NCI-H774 (cell line): ENCODE measurements at places on chromosomes 11 and 22.

GRCh38 chr11:78266451-78266850, 77.7 kb downstream of the USP35 start:
- DNase-seq = no peak

DNA sequence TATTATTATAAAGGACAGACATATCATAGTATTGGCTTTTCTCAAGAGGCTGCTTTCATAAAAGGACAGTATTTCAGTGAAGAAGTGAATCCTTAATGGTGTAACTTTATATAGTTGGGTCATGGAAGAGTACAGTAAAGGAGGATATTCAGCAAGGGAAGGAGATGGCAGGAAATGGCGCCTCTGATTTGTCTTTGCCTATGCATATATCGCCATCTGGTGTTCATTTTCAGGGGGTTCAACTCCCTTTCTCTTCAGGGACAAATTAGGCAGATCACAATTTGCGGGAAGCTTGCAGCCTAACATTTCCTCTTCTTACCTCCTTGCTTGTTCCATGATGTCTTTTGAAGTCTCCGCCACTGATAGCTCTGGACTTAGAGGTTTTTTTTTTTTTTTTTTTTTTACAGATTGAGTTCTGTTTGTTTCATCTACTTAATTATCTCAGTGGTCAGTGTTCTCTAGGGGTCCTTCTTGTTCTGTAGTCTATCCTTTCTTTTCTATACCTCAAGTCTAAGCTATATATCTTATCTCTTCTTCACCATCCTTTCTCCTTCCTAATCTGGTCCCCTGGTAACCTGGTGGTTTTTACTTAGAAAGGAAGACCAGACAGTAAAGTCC, 21.8 kb upstream of the RRM1 start:
- peak; percentile 50 for DNase-seq

GRCh38 chr11:70420008-70420464, 21.7 kb downstream of the CTTN start:
- DNase-seq = no peak

GRCh38 chr11:76768088-76768908, 14.9 kb upstream of the TSKU start:
- DNase-seq = no peak

DNA sequence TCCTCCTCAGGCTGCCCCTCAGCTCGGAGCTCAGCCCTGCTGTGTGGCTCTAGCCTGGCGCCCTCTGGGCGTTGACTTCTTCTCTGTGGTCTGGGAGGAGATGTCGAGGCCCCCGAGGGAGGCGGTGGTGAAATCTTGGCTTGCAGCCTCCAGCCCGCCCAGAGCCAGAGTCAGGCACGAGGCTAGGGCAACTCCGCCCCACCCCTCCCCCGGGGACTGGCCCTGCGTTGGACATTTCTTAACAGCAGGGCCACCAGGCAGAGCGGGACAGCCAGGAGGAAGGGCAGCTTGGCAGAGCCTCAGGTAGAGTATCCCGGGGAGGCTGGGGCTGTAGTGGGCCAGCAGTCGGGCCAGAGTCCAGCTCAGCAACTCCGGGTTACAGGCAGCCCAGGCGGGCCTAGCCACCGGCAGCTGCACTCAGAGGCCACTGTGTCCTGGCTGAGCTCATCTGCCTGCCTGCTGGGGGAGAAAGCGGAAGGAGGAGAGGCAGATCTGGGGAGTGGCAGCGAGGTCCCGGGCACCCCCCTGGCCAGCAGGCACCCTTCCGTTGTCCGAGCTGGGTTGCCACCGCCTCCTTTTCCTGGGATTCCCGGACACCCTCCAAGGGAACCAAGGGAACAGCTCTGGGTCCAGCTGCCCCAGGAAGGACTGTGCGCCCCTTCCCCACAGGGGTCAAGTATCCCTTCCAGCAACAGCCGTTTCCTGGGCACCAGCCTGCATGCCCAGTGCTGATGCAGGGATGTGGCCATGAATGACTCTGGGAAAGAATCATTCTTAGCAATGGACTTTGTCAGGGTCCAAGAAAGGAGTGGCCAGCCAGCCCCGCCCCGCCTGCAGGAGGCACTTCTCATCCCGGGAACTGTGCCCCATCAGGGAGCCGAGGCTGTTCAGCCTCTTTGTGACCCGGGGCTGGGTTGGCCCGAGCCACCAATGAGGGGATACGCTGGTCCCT, at the start of gene ALDH3B1:
ALDH3B1 (plus strand) TSS at position 238 of the 952 bp plus-strand sequence. CDS start 4,971 bp downstream, outside the sequence.
- no peak for DNase-seq

DNA sequence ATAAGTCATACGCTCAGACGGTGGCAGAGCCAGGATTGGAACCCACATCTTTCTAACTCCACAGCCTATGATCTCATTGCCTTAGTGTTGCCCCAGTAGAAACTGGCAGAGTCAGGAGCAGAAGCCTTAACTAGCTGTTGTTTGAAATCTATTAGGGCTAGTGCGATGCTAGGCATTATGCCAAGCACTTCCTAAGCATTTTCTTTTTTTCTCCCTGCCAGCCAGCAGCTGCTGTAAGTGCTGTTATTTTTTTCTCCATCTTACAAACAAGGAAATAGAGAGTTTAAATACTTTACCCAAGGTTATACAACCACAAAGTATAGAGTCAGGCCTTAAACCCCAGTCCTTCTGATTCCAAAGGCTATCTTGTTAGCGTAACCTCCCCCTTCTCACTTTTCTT, 161.0 kb upstream of the SORL1-AS1 start:
- peak; percentile 21 for DNase-seq
